Activated T-cell treated with anti-CD3 and anti-CD28 coated beads, Interleukin-2, amount 50 U/mL, for 1 hour (primary cell): ENCODE measurements at places on chromosomes 1 and 21.

DNA sequence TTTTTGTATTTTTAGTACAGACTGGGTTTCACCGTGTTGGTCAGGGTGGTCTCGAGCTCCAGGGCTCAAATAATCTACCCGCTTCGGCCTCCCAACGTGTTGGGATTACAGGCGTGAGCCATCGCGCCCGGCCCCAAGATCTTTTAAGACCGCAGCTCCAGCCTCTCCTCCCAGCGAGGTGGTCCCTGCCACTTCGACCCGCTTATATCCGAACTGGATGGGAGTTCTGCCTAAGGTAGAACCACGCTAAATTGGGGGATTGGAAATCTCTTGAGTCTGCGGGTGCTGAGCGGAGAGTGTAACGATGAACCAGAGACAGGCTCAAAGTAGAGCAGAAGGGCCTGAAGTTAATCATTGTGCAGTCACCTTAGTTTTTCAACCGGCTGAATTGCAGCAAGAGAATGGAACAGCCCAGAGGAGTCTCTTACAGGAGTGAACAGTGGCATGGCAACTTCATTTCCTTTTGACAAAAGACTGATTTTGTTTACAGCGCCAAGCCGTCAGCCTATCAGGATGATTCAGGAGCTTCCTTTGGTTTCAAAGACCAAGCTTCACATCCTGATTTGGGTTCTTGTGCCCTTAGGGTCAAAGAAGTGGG lies 726 bp upstream of the CYB5R1 start:
- no peak for DNase-seq

DNA sequence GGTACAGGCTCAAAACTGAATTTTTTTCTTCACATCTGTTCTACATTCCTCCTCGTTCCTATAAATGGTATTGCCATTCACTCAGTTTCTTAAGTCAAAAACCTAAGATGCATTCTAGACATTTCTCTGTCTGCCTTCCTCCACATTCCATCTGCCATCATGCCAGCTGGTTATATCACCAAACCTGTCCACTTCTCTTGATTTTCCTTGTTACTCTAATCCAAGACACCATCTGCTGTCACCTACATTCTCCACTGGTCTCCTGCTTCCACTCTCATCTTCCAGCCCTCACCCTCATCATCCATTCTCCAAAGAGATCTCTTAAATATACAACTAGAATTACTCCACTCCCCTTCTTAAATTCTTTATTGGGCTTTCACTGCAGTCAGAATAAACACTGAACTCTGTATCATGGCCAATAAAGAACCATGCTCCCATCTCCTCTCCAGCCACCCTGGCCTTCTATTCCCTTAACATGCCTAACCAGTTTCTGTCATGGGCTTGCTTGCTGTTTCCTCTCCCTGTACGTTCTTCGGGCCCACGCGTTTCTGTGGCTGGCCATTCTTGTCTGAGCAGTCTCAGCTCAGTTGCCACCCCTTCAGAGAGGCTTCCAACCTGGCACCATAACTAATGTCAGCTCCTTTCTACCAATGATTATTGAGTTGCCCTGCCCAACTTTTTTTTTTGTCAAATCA lies 278.3 kb downstream of the ST6GALNAC3 start:
- DNase-seq: no peak

GRCh38 chr1:57633056-57633455 lies 209.2 kb upstream of the DAB1 start:
- DNase-seq: no peak

DNA sequence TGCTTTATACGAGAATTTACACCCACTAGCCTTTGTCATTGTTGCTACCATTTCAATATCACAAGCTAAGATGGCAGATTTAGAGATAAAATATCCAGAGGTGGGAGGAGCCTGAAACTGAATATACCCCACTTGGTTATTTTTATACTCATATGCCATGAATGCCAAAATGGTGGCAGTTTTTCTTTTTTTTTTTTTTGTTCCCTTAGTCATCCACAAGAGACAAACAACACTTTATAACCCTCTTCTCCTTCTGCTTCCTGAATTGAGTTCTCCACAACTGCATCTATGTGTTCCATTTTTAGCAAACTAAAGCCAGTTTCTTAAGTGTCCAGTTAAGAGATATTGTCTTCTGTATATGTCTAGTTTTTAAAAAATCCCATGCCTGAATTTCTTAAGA lies 558.4 kb downstream of the LMO4 start:
- DNase-seq: no peak

GRCh38 chr1:36481771-36482723 lies 666 bp downstream of the CSF3R start:
- no peak for DNase-seq

DNA sequence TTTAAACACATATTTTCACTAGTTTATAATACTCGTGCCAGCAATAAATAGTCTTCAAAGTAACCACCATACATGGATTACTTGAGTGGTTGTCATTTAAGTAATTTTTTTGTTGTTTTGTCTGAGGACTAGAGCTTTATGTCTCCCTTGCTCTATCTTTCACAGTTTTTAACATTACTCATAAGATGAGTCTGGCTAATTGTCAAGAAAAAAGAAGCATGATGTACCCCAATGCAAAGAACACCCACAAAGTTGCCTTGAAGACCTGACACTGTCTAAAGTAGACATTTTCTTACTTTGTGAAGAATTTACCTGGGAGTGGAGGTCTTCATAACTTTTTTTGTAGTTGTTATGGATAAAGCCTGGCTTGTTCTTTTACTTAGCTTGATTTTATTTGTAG lies 210.4 kb upstream of the BRINP3 start:
- DNase-seq: no peak

DNA sequence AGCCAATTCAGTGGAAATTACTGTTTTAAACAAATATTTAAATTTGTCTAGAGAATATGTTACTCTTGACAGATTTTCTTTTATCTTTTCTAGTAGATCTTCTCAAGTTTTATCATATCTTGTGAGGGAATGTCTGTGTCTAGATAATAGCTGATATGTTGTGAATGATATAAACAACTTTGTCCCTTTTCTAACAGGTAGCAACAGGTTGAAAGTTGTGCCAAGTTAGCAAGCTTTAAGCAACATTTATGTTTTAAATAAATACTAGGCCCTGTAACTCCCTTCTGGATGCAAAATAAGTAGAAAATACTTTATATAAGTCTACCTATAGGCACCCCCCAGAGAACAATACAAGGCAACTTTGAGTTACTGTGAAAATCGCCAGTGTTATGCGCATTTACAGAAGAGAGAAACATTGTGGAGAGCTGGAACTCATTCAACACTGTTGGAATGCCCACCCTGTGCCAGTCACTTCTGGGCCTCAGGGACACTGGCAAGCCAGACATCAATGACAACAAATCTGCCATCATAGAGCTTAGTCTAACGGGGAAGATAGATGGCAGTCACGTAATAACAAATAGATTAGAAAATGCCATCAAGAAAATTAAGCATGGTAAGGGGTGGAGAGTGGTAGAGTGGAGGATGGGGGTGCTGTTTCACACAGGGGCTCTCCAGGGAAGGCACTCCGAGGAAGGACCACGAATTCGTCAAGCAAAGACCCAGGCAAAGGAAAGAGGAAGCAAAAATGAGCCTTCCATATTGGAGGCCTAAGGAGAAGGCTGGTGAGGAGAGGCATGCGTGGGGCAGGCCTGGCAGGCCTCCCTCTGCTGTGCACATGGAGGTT lies 4.4 kb downstream of the MAP3K21 start:
- no peak for DNase-seq

GRCh38 chr1:11944358-11944931 lies 9.9 kb downstream of the PLOD1 start:
- DNase-seq: no peak

DNA sequence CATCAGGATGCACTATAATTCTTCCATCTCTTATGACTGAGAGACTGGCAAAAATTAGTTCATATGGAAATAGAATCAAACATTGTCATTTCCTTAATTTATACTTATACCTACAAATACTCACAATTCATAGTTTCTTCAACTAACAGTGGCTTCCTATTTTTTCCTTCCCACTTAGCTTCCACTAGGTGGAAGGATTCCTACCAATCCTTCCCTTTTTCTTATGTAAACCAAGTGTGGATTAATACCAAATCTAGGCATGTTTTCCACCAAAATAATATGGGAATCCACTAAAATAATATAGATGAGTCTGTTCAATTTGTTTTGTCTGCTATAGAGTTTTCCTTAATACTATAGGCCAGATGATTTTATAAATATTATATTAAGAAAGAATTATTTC lies 1537.1 kb downstream of the PLA2G4A start:
- DNase-seq: no peak

- DNase-seq: no peak
Observed at GRCh38 chr1:219329578-219329977, 155.9 kb downstream of the LYPLAL1 start.

DNA sequence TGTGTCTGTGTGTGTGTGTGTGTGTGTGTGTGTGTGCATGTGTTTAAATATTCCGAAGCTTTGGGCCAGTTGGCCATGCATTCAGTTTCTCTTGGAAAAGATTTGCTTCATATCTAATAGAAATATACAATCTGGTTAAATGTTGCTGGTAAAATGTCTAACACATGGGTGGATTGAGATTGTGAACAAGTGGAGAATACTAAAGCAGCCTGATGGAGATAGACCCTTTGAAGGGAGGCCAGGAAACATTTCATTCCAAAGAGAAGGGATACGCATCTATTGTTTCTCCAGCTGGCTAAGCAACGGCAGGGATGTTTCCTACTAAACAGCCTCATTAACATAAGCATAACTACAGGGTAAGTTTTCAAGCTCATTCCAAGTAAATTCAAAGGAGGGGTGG lies 257.5 kb upstream of the PTBP2 start:
- DNase-seq: no peak

DNA sequence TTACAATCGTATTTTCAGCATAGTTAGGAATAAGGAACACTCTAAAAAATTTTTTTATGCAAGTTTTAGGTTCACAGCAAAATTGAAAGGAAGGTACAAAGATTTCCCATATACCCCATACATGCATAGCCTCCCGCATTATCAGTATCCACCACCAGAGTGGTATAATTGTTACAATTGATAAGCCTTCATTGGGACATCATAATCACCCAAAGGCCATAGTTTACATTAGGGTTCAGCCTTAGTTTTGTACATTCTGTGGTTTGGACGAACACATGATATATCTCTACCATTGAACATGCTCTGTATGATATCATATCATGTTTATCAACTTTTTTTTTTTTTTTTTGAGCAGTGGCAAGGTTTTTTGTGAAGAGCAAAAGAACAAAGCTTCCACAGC lies 180.0 kb downstream of the SDCCAG8 start:
- no peak for DNase-seq

DNA sequence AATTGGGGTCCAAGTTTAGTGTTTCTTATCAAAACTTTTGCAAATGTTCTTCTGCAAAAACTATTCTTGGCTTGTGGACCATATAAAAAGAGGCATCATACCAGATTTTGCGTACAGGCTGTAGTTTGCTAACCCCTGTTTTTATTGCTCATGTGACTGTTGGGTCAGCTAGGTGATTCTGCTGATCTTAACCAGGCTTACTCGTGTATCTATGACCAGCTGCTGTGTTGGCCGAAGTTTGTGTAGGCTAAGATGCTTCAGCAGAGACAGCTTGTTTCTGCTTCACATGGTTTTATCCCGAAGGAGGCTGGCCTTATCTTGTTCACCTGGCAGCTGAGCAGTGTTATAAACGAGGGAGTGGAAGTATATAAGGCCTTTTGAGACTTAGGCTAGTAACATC lies 38.2 kb downstream of the POU2F1 start:
- no peak for DNase-seq

- no peak for DNase-seq
Observed at GRCh38 chr21:33861125-33861524, 54.5 kb downstream of the ATP5PO start.

DNA sequence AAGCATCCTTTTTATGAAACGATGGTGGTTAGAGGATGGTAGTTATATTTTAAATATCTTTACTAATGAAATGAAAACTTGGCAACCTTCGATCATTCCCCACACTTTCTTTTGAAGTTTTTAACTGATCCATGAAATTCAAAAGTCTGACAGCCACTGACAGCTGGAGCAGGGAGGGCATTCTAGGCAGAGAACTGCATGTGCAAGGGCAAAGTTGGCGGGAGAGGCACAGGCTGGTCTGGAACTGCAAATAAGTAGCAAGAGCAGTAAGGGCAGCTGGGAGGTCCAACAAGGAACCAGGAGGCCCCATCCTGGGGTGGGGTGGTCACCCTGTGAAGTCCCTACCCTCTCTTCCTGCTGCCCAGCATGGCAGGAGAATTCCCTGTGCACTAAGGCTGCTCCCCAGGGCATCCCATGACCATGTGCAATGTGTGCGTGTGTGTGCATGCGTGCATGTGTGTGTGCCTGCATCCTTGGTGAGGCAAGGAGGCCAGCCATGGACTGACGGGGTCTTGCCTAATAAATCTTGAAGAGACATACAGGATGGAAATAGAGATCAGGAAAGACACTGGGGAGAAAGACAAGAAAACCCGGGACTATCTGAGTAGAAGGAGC lies 33.1 kb upstream of the FOXO6 start:
- no peak for DNase-seq

DNA sequence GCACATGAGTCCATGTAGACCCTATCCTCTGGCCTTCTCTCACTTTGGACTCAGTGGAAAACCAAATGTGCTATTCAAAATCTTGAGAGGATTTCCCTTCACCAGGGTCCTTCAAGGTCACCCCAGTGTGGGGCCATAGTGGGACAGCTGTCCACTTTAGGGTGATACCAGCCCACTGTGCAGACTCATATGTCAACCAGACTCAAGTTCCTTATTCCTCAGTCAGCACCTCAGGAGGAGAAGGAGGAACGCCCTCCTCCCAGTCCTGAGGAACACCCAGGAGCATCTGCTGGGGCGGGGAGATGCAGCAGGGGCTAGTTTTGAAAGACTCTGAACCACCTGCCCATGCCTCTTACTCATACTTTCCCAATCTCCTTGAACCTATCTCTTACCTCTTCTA lies 340.9 kb downstream of the MATN1 start:
- DNase-seq: no peak

DNA sequence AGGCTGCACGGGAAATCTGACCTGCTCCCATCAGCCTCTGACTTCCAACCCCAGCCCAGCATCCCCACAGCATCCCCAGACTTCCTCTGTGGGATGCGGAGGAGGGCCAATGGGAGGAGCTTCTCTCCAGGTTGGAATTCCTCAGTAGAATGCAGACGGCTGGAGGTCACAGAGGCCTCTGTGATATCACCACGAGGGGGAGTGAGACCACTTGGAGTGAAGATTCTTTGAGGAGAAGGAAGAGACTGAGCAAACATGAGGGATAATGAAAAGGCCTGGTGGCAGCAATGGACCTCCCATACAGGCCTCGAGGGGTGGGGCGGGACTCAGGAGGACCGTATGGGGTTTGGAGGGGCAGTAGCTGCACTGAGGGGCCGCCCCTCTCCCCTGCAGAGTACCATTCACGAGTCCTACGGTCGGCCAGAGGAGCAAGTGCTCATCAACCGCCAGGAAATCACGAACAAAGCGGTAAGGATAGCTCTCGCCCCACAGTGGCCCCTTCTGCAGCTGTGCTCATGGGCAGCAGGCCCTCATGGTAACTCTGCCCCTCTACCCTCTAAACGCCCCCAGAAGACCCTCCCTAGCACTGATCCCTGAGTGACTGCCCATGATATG lies at the start of gene CATSPER4:
Gene CATSPER4 (plus strand): TSS at position 230 of the 615 bp plus-strand sequence. CDS start 26 bp downstream, at position 256.
- no peak for DNase-seq
